ENCODE measurements at places on chromosomes 12 and 14. TPM values are rescaled to one million over a fixed set of nuclear protein-coding genes. Genes with fewer than 3 reads are reported as not detected.

NID2 gene
- total RNA-seq, result 39.5 TPM

STAB2 gene
- total RNA-seq, result 0.05 TPM

EP400 gene
- total RNA-seq, result 12.3 TPM

DNA sequence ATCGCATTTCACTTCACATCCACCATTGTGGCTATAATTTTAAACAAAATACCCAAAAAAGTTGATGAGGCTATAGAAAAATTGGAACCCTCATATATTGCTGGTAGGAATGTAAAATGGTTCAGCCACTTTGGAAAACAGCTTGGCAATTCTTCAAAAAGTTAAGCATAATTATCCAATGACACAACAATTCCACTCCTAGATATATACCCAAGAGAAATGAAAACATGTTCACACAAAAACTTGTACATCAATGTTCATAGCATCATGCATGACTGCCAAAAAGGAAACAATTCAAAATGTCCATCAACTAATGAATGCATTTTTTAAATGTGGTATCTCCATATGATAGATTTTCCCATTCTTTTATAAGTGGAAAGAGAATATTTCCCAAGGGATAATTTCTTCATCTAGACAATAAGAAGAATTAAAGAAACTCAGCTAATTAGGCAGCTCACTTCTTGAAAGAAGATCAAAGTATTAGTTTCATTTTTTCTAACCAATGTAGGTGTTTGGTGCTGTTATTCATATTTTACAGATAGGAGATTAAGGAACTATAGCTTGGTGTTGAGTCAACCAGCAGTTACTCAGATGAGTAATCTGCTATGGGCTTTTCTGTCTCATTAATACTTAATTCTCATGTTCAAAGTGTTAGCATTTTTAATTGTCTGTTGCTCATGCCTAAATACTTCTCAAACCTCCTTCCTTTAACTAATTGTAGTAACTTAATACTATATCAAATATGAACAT lies 32.8 kb downstream of the YEATS4 start:
- DNase-seq, result no peak

GRCh38 chr14:104085032-104085888 lies at the start of gene ASPG:
Gene ASPG, plus strand, starts transcription at chr14:104085700. Its CDS starts 71 bp downstream, at chr14:104085771.
- DNase-seq, result peak; percentile 66

DNA sequence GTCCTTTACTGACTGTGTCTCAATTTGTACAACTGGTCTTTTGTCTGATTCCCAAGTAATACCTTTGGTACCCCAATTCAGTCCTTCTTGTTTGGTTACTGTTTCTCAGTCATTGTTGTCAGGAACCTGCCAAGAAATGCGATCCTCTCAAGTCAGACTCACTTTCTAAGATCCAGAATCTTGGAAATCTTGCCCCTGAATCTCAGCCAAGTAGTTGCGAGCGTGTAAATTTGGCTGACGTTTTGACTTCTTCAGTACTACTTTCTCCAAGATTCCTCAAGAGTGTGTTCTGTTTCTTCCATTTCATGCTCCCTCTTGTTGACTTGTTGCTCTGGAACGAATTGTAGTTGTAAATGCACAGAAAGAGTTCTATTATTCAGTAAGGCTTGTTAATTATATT lies 114.0 kb downstream of the MSRB3 start:
- no peak for DNase-seq

DNA sequence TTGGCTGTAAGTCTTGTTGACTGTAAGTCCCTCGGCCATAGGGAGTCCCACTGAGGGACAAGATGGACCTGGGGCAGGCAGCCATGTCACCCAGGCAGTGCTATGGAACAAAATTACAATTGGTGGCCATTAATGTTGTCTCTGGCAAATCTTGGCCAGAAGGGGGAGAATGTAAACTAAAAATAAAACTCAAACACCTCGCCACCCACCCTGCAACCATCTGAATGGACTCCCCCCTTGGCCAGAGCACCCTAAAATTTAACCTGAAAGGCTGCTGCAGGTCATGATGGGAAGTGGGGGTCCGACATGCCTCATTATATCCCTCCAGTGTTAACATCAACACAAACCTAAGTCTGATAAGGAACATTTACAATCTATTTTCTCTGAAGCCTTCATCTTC lies 8.2 kb downstream of the SLC22A17 start:
- no peak for DNase-seq

GRCh38 chr14:61678975-61679374 lies 16.3 kb upstream of the HIF1A start:
- DNase-seq, result no peak

- DNase-seq, result no peak
Measured at GRCh38 chr12:1083151-1083888, 92.3 kb downstream of the ERC1 start.

DNA sequence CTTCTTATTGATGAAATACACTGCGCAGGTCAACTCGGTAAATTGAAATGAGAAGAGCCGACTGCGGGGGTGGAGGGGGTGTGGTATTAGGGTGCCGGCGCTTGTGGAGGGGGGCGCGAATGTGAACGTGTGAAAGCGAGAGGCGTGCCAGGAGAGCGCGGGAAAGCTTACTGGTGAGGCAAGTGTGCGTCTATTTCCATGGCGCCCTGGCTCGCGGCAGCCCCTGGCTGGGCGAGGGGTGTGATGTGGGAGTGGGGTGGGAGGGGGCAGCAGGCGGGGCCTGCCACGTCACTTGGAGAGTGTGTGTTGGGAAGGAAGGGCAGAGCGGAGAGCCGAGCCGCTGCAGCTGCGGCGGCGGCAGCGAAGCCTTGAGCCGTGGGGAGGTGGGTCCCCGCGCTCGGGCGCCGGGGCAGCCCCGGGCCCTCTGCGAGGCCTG lies 88.8 kb downstream of the GALNT8 start:
- DNase-seq, result no peak

GRCh38 chr14:31566456-31566855 lies 5.3 kb downstream of the NUBPL start:
- DNase-seq, result no peak

DNA sequence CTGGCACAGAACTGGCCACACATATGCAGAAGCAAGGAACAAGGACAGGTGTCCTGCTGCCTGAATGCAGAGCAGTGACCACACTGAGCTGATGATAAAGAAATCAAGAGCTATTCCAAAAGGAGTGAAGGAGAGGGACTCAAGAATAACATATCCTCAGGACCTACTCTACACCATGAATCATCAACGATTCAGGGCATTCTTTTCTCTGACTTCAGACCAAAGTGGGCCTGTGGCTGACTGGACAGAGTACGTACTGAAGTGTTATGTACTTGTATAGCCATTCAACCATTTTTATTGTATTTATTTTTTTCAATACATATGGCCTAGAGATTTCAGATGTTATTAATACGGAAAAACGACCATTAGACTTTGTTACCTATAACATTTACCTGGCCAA lies 177.5 kb upstream of the TMTC1 start:
- DNase-seq, result no peak

DNA sequence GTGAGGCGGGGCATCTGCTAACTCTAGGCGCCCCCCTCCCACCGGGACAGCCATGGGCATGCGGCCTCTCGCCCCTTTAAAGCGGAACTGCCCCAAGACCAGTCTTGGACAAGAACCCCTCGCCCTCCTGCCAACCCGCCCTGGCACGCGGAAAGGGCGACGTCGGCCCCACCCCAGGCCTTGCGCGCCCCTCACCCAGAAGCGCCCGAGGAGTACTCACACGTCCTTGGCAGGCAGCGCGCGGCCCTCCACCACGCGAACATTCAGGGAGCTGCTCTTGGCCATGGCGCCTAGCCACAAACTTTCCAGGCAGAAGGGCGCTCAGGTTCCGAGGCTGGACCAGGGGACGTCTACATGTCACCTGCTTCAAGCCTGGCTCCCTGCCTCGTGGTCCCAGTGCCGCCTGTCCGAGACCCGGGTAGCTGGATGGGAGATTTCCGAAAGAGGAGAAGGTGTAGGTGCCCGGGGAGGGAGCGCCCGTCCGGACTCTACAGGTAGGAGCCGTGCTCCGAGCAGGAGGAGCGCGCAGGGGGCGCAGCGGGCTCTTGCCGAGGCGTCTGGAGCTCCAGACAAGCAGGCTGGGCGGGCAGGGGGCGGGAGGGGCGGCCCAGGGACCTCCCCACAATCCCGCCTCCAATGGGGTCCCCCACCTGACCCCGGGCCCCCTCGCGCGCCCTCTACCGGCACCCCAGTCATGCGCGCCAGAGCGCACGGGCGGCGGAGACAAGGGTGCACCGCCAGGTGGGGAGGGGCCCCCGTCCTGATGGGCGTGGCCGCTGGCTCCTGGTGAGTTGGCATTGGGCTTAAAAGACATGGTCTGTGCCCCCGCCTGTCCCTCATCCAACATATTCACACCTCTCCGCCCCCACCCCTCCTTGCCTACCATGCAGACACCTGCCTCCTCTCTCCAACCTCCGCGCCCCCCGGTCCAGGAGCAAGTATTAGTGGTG lies at the start of gene RASAL1:
Gene RASAL1 (minus strand): TSS at position 584 of the 950 bp plus-strand sequence. CDS start 299 bp downstream, at position 285.
- peak; percentile 35 for DNase-seq

DNA sequence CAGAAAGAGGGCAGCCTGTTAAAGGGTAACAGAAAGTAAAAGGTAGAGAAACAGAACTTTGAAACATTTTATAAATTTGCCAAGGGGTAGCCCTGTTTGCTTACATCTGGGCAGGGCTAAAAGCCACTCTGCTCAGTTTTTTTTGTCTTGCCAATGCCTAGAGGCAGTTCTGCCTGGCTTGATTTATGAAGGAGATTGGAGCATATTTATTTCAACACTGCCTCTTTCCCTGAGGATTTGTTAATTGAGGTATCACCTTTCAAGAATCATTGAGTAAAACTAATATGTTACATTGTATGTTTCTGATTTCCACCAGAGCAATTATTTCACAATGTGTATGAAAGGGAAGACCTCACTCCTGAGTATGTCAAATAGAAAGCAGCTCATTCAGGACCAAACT lies 160.8 kb downstream of the GXYLT1 start:
- DNase-seq, result no peak

DNA sequence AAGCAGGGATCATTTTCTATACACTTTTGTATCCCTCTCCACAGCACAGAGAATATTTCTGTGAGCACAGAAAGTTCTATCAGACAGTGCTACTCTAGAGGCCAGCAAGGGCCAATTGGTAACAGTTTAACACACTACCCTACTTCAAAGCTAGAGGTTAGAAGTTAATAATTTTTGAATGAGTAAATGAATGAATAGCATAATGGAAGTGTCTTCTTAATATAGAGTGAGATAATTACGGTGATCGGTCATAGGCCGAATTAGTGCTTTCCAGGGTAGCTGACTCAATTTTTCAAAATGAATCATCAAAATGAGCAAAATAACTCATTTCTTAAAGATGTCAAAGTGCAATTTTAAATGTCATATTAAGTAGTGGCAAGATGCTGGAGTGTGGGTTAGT lies 67.0 kb upstream of the CCDC198 start:
- no peak for DNase-seq
